Stimulated activated CD8-positive, alpha-beta memory T cell treated with anti-CD3 and anti-CD28 coated beads, Interleukin-2, amount 100 ng/mL, for 1 hour (primary cell): ENCODE measurements at places on chromosomes 11 and 22.

- no peak for DNase-seq
These were observed 76.0 kb downstream of the ST3GAL4 start for GRCh38 chr11:126431401-126432064.

DNA sequence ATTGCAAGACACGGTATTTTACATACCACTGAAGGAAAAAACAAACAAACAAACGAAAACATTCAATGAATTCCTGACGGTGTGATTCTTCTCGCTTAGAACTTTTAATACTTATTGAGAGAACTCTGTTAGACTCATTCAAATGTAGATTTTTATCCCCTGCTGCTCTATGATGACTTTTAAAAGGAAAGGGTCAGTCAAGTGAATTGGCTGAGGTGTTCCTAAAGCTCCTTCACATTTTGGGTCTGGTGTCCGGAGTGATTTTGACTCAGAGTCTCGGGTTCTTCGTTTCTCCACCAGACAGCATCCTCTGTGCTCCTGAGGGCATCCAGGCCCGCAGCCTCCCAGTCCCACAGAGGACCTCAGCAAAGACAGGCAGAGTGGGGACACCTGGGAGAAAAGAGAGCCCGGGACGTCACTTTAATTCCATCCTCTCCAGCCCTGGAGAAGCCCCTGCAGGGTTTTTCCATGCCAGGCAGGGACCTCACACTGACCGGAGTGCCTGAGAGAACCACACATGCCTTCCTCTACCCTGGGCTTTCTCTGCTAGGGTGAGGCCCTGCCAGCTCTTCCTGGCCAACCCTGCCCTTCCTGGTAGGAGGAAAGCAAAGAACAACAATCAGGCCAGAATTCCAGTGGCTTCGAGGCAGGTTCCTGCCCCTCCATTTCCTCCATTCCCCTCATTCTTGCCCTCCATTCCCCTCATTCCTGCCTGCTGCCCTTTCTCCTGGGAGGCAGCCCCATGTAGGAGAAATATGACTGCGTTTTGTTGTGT is 1.4 kb upstream of the CSF2RB start:
- no peak for DNase-seq

GRCh38 chr22:50184004-50184901 is 1.5 kb upstream of the TRABD start:
- DNase-seq: no peak

GRCh38 chr22:29673361-29674066 is 46.3 kb upstream of the CABP7 start:
- DNase-seq: no peak

- DNase-seq: no peak
These were observed 12.1 kb downstream of the CWC15 start for GRCh38 chr11:94961255-94961654.

DNA sequence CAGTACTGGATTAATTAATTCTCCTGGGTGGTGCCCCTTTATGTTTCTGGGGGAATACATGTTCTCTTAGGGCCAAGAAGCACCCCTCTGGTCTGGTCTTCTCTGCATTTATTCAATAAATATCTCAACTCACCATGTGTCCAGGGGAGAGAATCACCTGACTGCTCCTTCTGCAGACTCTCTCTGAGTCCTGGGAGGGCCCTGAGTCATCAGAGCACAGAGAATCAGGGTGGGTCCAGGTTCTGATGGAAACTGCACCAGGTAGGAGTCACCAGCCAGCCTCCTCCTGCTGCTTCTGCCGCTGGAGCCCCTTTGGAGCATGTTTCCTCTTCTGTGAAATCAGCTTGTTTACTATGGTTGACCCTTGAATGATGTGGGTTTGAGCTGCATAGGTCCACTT is 107.7 kb upstream of the PLET1 start:
- no peak for DNase-seq

DNA sequence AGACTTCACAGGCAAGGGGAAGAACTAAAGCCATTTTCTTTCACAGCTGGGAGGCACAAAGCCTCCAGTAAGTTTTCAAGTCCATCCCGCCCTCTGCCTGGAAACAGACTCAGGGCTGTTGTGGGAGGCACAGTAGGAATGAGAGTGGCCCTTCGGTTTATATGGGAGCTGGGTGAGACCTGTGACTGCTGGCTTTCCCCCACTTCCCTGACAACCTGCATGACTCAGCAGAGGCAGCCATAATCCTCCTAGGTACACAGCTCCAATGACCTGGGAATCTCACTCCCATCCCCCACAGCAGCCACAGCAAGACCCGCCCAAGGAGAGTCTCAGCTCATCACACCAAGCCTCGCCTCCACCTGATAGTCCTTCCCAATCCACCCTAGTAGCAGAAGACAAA is 12.1 kb upstream of the TMEM45B start:
- DNase-seq: no peak

GRCh38 chr22:28594076-28594796 is 85.4 kb downstream of the TTC28 start:
- no peak for DNase-seq

GRCh38 chr11:20131788-20132666 is 28.2 kb downstream of the DBX1 start:
- DNase-seq: no peak

- DNase-seq: no peak
These were observed 81.8 kb downstream of the DGCR2 start for GRCh38 chr22:19040391-19040861.

DNA sequence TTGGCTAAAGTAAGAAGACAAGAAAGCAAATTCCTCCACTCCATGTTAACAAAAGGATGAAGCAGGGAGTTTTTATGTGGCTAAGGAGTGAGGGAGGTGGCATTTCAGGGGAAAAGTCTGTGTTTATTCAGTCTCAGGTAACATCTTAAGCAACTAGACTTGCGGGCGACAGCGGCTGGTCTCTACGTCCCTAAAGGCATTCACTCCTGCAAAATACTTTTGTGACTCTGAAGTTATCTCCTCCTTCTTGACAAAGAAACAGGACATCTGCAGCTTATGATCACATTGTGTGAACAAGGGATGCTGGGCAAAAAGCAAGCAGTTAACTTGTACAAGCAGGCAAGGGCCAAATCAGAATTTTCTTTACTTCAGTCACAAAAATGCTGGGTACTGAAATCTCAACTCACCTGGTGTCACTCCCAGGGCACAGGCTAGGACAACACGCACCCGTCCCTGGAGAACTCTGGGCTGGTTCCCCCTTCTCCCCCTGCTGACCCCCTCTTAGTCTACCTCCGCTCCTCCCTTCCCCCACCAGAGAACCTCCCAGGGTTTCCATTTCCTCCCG is 38.3 kb downstream of the IGLL5 start:
- no peak for DNase-seq

- no peak for DNase-seq
These were observed 196.9 kb downstream of the CSNK2A3 start for GRCh38 chr11:11155962-11156815.

- no peak for DNase-seq
These were observed 6.7 kb downstream of the CEP295 start for GRCh38 chr11:93668171-93668570.
